ENCODE measurements at places on chromosomes 2 and 18.

DNA sequence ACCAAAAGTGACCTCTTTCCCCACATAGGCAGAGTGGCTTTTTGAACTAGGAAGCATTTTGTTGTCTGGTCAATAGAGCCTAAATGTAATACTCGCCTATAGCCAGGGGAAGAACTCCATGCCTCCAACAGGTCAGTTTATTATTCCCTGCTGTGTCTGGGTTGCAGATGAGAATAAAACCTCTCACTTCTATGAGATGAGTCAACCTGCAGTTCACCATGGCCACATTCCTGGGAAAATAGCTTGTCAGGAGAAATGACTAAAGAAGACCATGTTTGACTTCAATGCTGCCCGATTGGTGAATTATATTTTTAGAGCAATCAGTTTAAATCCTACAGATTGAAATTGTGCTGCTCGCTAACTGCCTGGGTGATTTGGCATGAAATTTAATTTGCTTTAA, 46.7 kb upstream of the LRRTM1 start:
- DNase-seq, result peak; percentile 69

- DNase-seq, result no peak
Observed at GRCh38 chr2:168499500-168499899, 43.4 kb downstream of the CERS6 start.

- no peak for DNase-seq
Observed at GRCh38 chr2:138658187-138658894, 121.8 kb downstream of the NXPH2 start.

GRCh38 chr18:69397096-69397495, 3.6 kb upstream of the DOK6 start:
- peak; percentile 63 for DNase-seq

DNA sequence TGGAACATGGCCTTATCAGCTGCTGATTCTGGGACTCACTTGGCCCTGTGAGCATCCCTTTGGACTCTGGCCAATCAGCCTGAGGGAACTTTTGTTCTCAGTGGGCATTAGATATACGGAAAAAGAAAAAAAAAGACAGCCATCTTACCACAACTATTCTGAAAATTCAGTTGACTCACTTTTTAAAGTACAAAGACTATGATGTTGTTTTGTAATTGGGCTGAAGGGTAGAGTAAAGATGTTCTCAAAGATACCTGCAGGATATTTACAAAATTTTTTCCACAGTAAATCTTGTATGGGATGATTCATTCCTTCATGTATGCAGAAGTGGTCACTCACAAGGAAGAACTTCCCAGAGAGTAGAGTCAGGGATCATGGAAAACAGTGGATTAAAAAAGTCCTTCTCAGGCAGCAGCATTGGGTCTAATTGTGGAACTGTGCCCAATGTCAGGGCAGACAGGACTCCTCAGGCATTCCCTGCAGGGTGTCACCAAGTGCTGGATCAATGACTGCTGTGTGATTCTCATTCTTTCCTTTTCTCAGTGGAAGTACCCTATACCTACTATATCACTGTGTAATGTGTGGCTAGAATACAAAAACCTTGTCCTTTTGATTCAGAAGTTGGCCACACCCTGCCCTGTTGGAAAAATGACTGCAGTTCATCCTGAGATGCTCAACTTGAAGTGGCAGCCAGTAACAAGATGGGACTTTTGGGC, 35.4 kb downstream of the SULT1C4 start:
- peak; percentile 88 for DNase-seq

- no peak for DNase-seq
Observed at GRCh38 chr2:173970516-173970924, 5.3 kb upstream of the SP3 start.

DNA sequence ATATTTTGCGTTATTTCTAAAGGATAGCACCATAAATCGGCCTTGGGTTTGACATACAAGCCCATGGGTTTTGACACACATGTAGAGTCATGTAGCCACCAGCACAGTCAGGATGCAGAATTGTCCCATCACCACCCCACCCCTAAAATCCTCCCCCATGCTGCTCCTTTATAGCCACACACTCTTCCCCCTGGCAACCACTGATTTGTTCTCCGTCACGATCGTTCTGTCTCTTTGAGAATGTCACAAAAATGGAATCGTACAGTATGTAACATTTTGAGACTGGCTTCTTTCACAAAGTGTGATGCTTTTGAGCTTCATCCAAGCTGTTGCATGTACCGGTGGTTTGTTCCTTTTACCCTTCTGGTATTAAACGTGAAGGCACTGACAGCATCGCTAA, 39.1 kb downstream of the CRACDL start:
- DNase-seq, result no peak

- DNase-seq, result peak; percentile 69
Observed at GRCh38 chr2:64463781-64464180, 9.8 kb downstream of the LGALSL start.

DNA sequence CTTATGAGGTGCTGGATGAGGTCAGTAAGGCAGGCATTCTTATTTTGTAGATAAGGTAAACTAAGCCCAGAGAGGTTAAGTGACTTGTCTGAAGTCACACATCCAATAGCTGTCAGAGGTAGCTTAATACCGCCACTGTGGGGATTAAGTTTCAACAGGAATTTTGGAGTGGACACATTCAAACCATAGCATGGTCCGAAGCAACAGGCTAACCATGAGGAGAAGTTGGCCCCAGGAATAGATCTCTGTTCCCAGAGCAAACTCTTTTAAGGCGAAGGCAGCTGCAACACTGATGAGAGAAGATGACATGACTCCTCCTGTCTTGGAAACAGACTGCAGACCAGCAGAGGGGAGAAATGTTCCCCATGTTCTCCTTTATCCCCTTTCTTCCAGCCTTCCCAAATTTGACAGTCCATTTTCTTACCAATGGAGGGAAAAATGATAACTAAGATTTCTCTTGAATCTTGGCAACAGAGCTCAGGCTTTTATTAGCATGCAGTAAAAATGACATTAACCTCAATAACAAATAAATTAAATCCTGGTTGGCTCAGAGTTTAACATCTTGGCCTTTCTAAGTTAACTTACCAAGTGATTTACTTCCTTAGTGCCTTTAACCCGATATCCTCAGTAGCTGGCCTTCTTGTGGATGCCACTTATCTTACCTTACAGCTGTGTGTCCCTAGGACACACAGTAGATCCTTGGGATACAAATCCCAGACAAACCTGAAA, 67.9 kb upstream of the STPG4 start:
- DNase-seq, result no peak

GRCh38 chr2:119283873-119284331, 60.3 kb downstream of the STEAP3 start:
- peak; percentile 90 for DNase-seq

- peak; percentile 21 for DNase-seq
Observed at GRCh38 chr2:111618226-111618977, 265.6 kb downstream of the ANAPC1 start.

DNA sequence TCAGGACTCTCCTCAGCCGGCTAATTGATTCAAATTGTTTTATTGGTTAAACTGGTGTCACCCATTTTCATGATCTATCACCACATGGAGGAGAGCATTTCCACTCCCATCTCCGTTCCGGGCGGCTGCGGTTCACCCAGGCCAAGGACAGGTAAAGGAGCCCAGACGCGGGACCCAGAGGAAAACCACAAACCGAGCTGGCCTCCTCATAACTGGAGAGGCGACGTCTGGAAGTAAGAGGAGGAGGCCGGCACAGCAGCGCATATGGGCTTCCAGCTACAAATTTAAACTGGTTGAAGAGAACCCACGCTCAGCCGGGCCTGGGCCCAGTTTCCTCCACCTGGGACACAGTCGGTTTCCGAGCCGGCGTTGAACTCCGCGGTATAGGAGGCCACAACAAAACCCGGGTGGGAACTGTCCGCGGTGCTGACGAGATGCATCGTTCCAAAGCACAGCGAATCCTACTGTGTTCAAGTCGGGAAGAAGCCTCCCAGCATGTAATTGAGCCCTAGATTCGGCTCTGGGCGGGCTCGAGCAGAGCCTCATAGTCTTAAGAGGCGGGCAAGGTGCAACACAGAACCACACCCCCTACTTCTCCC, 3.0 kb upstream of the SKOR2 start:
- peak; percentile 54 for DNase-seq

- no peak for DNase-seq
Observed at GRCh38 chr2:119204525-119204924, 19.1 kb upstream of the STEAP3 start.

DNA sequence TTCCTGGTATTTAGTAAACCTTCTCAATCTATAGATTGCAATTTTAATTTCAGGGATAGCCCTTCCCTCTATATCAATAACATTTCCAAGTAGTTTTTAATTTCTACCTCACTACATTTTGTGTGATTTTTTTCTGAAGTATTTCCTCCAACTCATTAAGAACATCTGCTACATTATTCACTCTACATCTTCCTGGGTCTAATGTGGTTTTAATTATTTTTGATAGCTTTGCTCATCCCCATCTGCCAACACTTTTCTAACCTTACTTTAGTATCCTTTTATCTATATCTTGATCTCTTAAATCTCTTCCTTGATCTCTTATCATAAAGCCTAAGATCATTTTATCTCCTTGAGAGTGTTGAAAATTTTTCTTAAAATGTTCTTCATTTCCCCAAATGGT, 278.3 kb upstream of the CYP26B1 start:
- DNase-seq, result peak; percentile 3

DNA sequence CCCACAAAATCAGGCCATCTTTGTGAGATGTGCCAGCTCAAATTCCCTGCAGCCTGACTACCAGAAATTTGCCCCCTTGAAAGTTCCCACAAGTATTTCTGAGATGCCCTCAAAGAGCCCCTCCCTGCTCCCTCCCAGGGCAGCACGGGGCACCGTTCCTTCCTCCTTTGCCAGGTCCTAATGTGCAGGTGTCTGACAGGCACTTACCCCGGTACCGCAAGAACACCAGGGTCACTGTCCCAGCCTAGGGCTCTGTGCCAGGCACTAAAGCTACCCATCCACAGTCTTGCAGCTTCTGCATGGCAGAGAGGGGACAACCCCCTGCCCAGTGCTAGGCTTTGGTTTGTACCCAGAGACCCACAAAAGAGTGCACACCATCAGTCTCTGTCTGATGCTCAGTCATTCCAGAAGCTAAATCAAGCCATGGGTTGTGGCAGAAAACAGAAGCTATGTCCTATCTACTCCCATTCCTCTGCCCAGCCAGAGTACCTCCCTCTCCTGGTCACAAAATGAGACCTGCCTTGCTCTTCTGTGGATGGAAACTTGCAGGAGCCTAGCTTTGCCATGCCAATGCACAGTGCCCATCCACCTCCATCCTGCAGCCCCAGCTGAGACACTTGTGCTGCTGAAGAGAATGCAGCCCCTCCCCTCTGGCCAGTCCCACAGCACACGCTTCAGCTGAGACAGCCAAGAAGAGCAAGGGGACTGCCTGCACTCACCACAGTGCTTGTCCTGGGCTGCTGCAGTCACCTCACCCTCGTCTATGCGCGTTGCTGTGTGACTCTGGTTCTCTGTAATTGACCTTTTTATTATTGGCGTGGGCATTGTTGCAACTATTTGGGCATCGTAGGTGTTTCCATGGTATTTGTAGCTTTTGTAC, 48.7 kb downstream of the INPP5D start:
- DNase-seq, result no peak

Measured in fibroblast of skin of right biceps (primary cell).